GM19239 (cell line): ENCODE measurements at places on chromosomes 6 and 20.

DNA sequence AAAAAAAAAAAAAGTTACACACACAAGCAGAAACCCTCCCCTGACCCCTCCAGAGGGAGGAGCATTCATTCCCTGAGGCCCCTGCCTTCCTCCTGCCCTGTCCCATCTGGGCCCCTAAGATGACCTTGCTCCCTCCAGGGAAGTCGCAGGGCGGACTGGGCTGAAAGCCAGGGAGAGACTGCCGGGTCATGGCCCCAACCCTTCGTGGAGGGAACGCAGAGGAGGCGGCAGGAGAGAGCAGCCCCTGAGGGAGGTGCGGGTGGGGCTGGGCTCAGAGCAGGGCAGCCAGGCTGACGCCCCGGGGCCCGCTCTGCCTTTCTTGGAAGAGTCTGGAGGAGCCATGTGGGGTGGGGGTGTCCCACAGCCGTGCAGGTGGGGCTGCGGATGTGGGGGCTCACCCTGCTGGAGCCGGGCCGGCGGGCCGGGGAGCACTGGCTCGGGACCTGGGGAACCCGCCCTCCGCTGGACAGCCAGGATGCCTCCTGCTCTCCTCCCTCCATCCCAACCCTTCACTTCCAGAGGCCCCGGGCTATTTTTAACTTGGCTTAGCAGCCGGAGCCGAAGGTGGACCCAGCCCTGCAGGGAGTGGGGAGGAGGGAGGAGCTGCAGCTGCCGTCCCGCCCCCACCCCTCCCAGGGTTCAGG is 15.0 kb upstream of the ABHD16B start:
- DNase-seq = no peak

DNA sequence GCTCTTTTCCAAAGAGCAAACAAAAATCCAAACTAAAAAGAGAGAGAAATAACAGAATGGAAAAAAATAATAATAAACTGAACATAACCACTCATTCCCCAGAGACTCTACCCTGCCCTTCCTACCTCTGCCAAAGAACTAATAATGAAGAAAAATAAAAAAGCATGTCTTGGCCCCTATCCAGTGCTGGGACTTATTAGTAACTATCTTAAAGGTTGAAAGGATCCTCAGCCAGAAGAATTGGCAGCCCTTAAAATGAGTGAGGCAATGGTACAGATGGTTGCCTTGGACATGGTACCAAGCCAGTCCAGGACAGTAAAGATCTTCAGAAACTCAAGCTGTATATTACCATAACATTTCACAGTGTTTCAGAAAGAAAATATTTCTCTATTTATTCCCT is 279.3 kb downstream of the HACE1 start:
- no peak for DNase-seq

DNA sequence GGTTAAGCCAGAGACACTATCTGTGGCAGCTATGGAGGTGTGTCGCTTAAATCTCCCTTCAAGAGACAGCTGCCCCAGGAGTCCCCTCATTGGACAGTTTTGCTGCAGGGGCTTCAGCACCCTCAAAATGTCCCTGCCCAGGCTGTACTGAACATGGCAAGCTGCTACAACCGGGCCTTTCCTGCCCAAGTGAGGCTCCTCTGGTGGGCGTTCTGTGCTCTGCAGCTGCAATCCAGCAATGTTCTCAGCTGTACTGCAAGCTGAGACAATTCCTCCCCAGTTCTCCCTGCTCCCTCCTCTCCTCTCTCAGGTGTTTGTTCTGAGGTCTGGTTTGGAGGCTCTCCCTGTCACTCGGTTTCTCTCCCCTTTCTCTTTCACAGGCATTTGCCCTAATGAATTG is 190.8 kb upstream of the LAMP5 start:
- no peak for DNase-seq

GRCh38 chr6:11016452-11016851 is 27.7 kb downstream of the ELOVL2 start:
- no peak for DNase-seq

DNA sequence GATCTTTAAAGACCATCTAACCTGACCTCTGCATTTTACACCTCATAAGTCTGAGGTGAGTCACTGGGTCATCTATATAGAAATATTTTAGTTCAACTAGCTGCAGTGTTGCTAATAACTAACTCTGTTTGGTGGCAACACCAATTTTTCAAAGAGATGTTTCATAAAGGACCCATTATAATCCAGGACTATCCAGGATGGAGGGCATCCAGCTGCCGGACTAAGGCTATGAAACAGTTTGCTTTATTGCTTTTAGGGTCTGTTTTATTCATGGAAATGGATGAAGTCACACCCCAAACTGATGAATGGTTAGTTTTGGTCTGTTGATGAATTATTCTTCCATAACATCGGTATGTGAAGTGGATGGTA is 204.2 kb upstream of the GMDS start:
- DNase-seq = no peak

DNA sequence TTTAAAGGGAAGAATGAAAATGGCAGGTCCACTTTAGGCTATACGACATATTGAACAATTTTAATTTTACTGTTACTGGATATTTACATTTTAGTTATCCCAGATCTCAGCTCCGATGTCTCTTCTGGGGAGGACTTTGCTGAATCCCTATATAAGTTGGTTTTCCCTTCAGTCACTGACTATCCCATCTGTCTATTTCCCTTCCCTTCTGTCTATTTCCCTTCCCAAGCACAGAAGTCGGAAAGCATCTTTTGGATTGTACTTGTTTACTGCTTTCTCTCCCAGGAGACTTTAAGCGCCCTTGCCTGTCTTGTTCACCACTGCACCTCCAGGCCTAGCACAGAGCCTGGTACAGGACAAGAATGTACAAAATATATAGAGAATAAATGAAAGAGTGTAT is 165.8 kb upstream of the SALL4 start:
- no peak for DNase-seq

- DNase-seq = no peak
Measured at GRCh38 chr6:18976091-18976490, 588.9 kb downstream of the RNF144B start.

- DNase-seq = no peak
Measured at GRCh38 chr20:39857187-39857586, 831.8 kb downstream of the MAFB start.

- DNase-seq = no peak
Measured at GRCh38 chr6:115554060-115554459, 506.6 kb downstream of the FRK start.

GRCh38 chr6:45688180-45688579 is 310.4 kb upstream of the SUPT3H start:
- no peak for DNase-seq

DNA sequence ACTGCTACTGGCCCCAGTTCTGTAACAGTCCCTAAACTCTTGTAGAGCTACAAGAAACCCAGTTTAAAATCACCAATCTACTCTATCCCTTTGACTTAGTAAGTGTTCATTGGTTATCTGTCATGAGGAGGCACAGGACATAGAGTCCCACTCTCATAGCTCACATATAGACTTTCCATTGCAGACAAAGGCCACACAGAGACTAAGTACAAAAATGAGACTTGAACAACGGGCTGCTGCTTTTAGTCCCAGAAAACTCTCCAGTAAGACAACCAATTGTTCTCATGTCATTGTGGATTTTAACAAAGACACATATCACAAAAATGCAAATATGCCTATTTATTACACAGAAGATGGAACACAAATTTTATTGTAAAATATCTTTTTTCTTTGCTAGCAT is 197.4 kb downstream of the PTPRK start:
- DNase-seq = no peak

GRCh38 chr20:6034134-6034969 is 19.5 kb downstream of the LRRN4 start:
- no peak for DNase-seq

- DNase-seq = no peak
Measured at GRCh38 chr6:142416179-142416578, 114.4 kb downstream of the ADGRG6 start.

- DNase-seq = no peak
Measured at GRCh38 chr6:157814883-157815282, 8.2 kb upstream of the SNX9 start.

- DNase-seq = no peak
Measured at GRCh38 chr6:18795726-18796125, 408.6 kb downstream of the RNF144B start.

DNA sequence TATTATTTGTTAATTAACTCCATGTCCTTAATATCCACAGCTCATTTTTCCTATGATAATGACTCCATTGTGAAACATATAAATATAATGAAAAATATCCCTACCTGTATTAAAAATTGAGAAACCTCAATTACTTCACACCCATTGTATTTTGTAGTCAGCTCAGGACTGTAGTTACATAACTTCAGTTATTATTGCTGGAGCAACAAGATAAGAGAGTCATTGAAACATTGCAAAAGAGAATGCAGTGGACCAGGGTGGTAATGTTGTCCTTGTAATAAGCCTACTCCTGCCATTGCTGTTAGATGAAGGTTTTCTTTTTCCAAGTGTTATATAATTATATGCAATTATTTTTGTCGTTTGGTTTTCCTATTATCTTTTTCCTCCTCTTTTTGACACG is 184.4 kb downstream of the PRL start:
- no peak for DNase-seq

- DNase-seq = no peak
Measured at GRCh38 chr20:50092436-50092835, 20.5 kb downstream of the UBE2V1 start.

- no peak for DNase-seq
Measured at GRCh38 chr6:93786474-93787330, 367.3 kb upstream of the EPHA7 start.

- no peak for DNase-seq
Measured at GRCh38 chr6:43614396-43614730, 14.7 kb downstream of the GTPBP2 start.

DNA sequence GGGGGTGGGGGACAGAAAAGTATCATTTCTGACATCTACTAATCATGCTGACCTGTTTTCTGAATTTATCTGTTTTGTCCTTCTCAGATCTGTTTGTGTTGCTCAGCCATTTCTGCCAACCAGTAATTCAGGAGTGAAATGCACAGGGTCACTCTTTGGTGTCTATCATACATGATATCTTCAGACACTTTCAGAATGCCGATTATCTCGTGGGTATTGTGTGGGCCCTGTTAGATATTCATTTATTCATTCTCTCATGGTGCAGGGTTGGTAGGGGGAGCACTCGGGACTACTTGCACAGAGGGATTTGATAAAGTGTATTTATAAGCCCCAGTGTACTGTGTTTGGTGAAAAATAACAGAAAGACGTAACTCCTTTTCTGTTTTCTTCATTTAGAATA is 101.2 kb upstream of the CITED2 start:
- DNase-seq = no peak

- DNase-seq = no peak
Measured at GRCh38 chr20:18103497-18103896, 34.2 kb upstream of the KAT14 start.

DNA sequence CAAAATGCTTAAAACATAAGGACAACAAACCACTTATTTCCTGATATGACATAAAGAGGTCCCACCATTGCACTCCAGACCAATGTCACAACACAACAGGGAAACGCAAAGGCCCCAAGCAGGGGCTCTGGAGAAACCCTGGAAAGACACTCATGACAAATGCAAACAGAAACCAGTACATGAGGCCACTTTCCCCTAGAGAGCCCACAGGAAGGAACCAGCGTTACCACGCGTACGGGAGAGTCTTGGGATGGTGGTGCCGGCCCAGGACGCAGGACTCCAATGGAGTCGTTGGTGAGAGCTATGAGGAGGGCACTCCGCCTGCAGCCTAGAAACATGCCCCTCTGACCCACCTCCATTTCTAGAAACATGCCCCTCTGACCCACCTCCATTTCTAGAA is 20.2 kb downstream of the GMEB2 start:
- DNase-seq = no peak

GRCh38 chr6:79586548-79586947 is 44.6 kb upstream of the SH3BGRL2 start:
- DNase-seq = no peak

DNA sequence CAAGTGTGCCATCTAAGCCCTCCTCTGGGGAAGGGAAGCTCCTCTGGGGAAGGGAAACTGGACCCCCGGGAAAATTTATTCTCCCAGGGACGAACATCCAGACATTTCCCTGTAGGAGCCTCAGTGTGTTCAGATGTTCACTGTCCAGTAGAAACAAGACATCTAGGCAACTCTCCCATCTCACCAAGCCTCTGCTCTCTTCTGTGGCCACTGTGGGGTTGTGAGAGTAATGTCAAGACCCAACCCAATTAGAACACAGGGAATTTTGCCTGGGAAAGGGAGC is 3.6 kb upstream of the PTGIS start:
- DNase-seq = no peak

DNA sequence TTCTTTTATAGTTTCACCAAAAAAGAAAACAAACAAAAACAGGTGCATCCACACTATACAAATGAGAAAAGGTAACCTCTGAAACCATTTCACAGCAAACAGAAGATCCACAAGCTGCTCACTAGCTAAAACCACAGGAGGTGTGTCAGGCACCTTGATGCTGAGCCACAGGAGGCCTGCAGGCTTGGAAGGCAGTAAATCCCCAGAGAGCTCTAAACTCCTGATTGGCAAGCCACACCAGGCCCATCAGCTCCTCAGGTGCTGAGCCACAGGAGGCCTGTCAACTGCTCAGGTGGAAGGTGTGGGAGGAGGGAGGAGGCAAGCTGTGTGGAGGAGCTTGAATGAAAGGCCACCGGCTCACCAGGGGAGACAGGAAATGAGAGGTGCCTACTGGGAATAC is 273.0 kb downstream of the PKHD1 start:
- no peak for DNase-seq

GRCh38 chr6:6332811-6333244 is 12.4 kb upstream of the F13A1 start:
- no peak for DNase-seq

GRCh38 chr6:14614631-14615030 is 497.1 kb downstream of the CD83 start:
- no peak for DNase-seq

- DNase-seq = no peak
Measured at GRCh38 chr20:2340823-2341222, 39.9 kb upstream of the TGM6 start.

GRCh38 chr20:53381568-53382262 is 211.9 kb downstream of the ZNF217 start:
- no peak for DNase-seq

GRCh38 chr6:164911873-164912580 is 397.4 kb downstream of the C6orf118 start:
- DNase-seq = no peak

DNA sequence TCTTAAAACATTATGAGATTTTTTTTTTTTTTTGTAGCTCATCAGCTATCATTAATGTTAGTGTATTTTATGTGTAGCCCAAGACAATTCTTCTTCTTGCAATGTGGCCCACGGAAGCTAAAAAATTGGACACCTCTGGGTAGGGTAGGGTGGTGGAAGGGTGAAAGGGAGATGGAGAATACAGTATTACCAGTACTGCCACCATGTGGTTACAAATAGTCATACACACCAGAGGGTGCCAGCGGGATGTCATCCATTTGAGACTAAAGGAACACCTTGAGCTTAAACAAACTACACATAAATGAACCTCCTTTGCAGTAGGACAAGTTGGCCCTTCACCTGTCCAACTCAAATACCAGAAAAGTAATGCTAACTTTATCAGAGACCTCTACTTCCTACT is 601.9 kb downstream of the HTR1B start:
- DNase-seq = no peak

DNA sequence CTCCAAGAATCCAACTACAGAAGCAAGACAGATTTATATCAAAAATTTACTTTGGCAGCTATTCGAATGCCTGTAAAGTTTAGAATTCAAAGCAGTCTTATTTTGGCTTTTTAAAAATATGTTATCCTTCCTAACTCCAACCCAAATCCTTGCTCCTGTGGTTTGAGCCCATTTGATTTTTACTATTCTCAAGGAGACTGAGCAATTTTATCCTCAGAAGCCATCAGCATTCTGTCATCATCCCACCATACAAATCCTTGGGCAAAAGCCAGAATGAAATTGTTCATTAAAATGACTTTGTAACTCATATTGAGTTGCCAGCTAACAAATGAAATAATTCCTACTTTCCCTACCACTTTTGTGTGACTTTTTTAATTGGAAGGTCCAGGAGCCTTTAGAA is 392.8 kb downstream of the ADGRB3 start:
- no peak for DNase-seq
